Suppressor macrophage (primary cell): ENCODE measurements at places on chromosomes 1 and 21.

DNA sequence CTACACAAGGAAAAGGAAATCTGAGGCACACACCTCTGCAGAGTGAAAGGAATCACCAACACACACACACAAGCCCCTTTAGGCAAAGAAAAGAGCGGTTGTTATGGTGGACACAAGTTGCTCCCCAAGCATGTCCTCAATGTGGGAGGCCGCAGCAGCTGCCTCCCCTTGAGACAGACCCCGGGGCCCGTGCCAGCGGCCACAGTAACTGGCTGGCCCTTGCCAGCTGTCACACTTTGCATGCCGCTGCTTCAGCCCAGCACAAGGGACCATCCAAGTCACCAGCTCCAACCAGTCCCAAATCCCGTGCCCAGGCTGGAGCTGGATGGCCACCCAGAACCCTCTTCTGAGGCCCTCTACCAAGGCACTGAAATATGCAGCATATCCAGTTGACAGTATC is 2.9 kb upstream of the OLIG1 start:
- no peak for DNase-seq

DNA sequence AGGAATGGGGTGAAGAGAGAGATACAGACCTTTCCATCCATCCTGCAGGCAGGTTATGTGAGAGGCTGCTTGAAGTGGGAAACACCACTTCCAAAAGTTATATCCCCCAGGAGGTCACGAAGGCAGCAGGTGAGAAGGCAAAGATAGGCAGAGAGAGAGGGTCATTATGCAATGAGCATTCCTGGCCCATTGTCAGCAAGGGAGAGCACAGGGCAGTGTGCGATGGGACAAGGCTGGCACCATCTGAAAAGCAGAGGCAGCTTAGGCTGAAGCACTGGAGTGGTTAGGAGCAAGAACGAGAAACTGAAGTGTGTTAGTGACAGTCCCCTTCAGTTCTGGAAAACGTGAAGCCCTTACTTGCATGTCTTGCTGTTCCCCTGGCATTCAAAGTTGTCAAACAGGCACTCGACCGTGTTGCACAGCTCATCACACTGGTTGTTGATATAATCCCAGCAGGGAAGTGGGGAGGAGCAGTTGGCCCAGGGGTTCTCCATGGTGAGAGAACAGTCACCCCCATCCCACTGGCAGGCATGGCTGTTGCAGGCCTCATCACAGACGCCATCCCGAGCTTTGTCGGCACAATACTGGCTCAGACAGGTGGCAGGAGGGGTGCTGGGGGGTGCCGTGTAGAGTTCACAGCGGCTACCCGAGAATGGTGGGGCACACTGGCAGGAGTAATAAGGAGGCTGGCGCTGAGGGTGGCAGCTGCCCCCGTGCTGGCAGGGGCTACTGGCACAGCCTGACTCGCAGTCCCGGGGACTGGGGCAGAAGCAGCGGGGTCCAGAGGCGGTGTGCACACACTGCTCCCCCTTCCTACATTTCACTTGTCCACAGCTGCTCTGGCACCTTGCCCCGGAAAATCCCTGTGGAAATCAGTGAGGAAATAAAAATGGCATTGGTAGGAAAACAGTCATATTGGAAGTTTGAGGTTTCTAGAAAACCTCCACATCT is 28.9 kb upstream of the ADAM30 start:
- DNase-seq, result no peak

- peak; percentile 75 for DNase-seq
Measured at GRCh38 chr1:183896466-183897048, 91.6 kb downstream of the RGL1 start.

- DNase-seq, result no peak
Measured at GRCh38 chr1:232435729-232436128, 194.2 kb downstream of the SIPA1L2 start.

DNA sequence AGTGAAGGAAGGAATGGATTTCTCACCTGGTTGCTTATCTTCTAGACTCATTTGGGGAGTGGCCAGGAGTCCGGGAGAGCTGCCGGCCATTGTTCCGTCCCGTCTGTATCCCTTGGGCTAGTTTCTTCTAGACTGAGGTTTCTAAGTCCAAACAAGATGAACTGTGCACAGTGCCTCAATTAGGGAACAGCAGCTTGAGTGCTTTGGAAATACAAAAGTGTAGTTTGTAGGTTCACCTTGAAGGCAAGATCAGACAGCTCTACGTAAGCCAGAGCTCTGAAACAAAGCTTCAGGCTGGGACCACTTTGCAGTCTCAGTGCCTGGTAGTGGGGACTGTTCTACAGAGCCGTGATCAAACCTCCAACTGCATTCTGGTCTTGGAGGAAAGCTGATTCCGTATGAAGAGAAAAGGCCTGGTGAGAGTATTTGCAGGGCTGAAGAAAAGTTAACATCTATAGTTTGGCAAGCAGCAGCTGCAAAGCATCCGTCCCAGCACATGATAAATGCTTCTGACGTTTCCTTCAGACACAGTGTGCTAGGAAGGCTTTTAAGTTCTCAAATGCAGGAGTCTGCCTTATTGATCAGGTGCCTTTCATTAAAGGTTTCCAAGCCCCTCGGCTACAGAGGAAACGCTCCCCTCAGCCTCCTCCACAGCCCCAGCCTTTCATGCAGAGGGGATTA is 432.8 kb downstream of the KIF26B start:
- no peak for DNase-seq
